Sigmoid colon (tissue), 7 donors: ENCODE measurements at places on chromosomes 5 and 9. TPM values are rescaled to one million over a fixed set of nuclear protein-coding genes. Genes with fewer than 3 reads are reported as not detected.

GRCh38 chr9:131090025-131090787 lies 6.1 kb upstream of the AIF1L start:
- H3K36me3 ChIP-seq = no peaks in the 10 kb centered on the region
- H3K4me1 ChIP-seq = no peaks in the 10 kb centered on the region
- H3K27ac ChIP-seq = no peak overlapping the region
- no peak overlapping the region for H3K4me3 ChIP-seq
- DNase-seq = no peak

DNA sequence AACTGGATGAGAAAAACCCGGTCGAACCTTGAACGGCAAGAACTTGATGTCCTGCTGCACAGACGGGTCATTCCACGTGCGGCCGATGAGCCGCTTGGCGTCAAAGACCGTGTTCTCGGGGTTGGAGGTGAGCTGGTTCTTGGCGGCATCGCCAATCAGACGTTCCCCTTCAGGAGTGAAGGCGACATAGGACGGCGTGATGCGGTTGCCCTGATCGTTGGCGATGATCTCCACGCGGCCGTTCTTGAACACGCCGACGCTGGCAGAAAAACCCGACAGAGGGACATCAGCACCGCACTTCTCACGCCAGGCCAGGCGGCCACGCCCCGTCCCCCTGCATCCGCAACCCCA lies 519 bp downstream of the HSPA5 start:
- peaks cover 41% of the 10 kb centered on the region for H3K36me3 ChIP-seq
- no peaks in the 10 kb centered on the region for H3K4me1 ChIP-seq
- no peaks in the 10 kb centered on the region for H3K27me3 ChIP-seq
- peak overlapping the region; percentile 100 for H3K27ac ChIP-seq
- no peak for DNase-seq
- H3K4me3 ChIP-seq = peak overlapping the region; percentile 97

- DNase-seq = peak; percentile 78
- peak overlapping the region; percentile 97 for H3K27ac ChIP-seq
- peaks cover 31% of the 10 kb centered on the region for H3K4me1 ChIP-seq
- H3K36me3 ChIP-seq = no peaks in the 10 kb centered on the region
- peak overlapping the region; percentile 82 for H3K4me3 ChIP-seq
Observed at GRCh38 chr5:136133222-136133921, 727 bp downstream of the SMAD5 start.

DNA sequence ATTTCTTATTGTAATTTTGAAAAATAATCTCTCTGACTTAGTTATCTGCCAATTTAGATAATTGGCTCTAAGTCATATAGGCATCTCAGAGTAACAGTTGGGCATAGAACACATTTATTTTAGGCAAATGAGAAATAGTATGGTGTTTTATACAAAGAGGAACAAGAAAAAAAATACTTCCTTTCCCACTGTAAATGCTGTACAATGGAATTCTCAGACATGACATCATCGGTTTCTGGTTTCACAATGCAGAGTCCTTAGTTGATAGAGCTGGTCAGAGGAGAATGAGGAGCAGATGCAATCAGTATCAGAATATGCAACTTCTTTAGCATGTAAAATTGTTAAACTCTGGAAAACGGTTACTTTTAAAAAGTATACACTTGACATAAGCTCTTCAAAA lies 49.4 kb downstream of the PLK2 start:
- H3K4me1 ChIP-seq = no peaks in the 10 kb centered on the region
- H3K36me3 ChIP-seq = no peaks in the 10 kb centered on the region
- no peaks in the 10 kb centered on the region for H3K27me3 ChIP-seq
- H3K4me3 ChIP-seq = no peak overlapping the region
- DNase-seq = no peak

DNA sequence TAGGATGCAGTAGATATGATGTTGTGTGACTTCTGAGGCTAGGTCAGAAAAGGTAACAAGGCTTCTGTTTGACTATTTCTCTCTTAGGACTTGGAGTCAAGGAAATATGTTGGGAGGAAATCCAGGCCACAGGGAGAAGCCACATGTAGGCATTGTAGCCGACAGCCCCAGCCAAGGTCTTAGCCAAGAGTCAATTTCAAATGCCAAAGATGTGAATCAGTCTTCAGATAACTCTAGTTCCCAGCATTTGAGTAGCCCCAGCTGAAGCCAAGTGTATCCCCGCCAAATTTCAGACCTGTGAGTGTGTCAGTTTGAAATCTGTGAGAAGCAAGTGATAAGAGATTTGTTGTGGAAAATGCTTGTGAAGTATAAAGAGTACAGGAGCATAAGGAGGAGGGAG lies 38.1 kb upstream of the ISL1 start:
- no peak overlapping the region for H3K4me3 ChIP-seq
- H3K27ac ChIP-seq = no peak overlapping the region
- no peaks in the 10 kb centered on the region for H3K36me3 ChIP-seq
- no peaks in the 10 kb centered on the region for H3K27me3 ChIP-seq
- H3K4me1 ChIP-seq = no peaks in the 10 kb centered on the region

- no peaks in the 10 kb centered on the region for H3K36me3 ChIP-seq
- peaks cover 22% of the 10 kb centered on the region for H3K4me1 ChIP-seq
- H3K27ac ChIP-seq = peak overlapping the region; percentile 67
- DNase-seq = no peak
- H3K4me3 ChIP-seq = no peak overlapping the region
- no peaks in the 10 kb centered on the region for H3K27me3 ChIP-seq
Observed at GRCh38 chr5:34519489-34520220, 136.5 kb upstream of the RAI14 start.

- H3K4me1 ChIP-seq = peaks cover 2% of the 10 kb centered on the region
- DNase-seq = no peak
- H3K4me3 ChIP-seq = no peak overlapping the region
- H3K36me3 ChIP-seq = no peaks in the 10 kb centered on the region
Observed at GRCh38 chr9:34983209-34983608, 6.3 kb upstream of the DNAJB5 start.

- no peak overlapping the region for H3K27ac ChIP-seq
- no peak overlapping the region for H3K4me3 ChIP-seq
- H3K4me1 ChIP-seq = no peaks in the 10 kb centered on the region
- H3K27me3 ChIP-seq = no peaks in the 10 kb centered on the region
Observed at GRCh38 chr9:126386088-126386487, 59.5 kb downstream of the MVB12B start.

GRCh38 chr5:106392766-106393165 lies 1278.0 kb downstream of the EFNA5 start:
- H3K27me3 ChIP-seq = no peaks in the 10 kb centered on the region
- H3K27ac ChIP-seq = no peak overlapping the region
- H3K4me3 ChIP-seq = no peak overlapping the region
- no peaks in the 10 kb centered on the region for H3K36me3 ChIP-seq
- no peak for DNase-seq

- H3K27ac ChIP-seq = no peak overlapping the region
- DNase-seq = no peak
- H3K4me3 ChIP-seq = no peak overlapping the region
- no peaks in the 10 kb centered on the region for H3K27me3 ChIP-seq
- peaks cover 6% of the 10 kb centered on the region for H3K4me1 ChIP-seq
Observed at GRCh38 chr5:137205231-137206027, 293.7 kb downstream of the SPOCK1 start.

- DNase-seq = no peak
- H3K27me3 ChIP-seq = no peaks in the 10 kb centered on the region
Observed at GRCh38 chr5:181024245-181025064, 15.6 kb upstream of the BTNL9 start.

- DNase-seq = no peak
- H3K27me3 ChIP-seq = no peaks in the 10 kb centered on the region
- H3K27ac ChIP-seq = no peak overlapping the region
- H3K4me1 ChIP-seq = no peaks in the 10 kb centered on the region
Observed at GRCh38 chr5:114369680-114370417, 8.0 kb downstream of the KCNN2 start.

DNA sequence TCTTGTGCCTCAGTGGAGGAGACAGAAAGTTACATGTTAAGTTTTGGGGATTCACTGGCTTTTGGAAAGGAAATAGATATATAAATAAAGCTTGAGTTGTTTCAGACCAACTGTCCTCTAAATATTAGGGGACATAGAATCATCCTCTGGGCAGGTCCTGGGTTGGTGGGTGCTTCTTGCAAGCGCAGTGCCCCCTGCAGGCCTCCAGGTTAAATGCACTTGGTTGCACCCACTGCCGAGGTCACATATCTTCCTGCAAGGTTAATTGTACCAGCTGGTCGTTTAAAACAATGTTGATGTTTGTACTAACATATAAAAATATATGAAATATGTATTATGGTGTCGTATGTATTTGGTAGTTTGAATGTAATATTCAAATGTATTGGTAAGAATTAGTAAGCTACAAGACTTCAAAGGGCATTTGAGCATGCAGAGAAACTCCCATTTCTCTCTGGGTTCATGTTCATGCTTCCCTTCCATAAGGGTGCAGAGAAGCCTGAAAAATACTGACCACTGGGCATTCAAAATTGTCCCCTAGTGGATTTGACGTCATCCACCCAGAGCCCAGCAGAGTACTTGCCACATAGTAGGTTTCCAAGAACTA lies 87.0 kb downstream of the ZNF618 start:
- DNase-seq = no peak
- no peaks in the 10 kb centered on the region for H3K36me3 ChIP-seq
- H3K4me3 ChIP-seq = no peak overlapping the region
- no peaks in the 10 kb centered on the region for H3K4me1 ChIP-seq
- H3K27ac ChIP-seq = no peak overlapping the region
- no peaks in the 10 kb centered on the region for H3K27me3 ChIP-seq

DNA sequence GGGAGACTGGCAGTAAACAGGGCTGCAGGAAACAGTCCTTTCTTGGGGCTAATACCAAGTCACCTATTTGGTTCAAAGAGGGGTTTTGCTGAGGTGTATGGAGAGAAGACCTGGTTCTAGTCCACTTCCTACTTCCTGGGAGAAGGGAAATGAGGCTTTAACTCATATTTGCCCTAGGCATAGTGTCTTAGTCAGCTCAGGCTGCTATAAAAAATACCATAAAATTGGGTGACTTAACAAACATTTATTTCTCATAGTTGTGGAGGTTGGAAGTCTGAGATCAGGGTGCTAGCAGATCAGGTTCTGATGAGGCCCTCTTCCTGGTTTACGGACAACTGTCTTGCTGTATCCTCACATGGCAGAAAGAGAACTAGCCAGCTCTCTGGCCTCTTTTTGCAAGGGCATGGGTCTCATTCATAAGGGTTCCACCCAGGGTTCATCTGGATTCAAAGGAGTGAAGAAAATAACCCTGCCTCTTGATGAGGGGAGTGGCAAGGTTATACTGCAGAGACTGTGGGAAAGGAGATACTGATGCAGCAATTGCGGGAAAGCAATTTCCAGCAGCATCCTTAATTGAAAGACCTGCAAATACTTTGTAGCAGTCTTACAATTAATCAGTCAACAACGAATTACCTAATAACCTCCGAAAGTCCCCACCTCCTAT lies 40.5 kb downstream of the ANKDD1B start:
- H3K27me3 ChIP-seq = no peaks in the 10 kb centered on the region
- no peak for DNase-seq
- no peaks in the 10 kb centered on the region for H3K36me3 ChIP-seq
- H3K4me3 ChIP-seq = no peak overlapping the region
- H3K27ac ChIP-seq = no peak overlapping the region

- no peak overlapping the region for H3K27ac ChIP-seq
- H3K4me1 ChIP-seq = no peaks in the 10 kb centered on the region
Observed at GRCh38 chr5:175520321-175520720, 42.0 kb downstream of the SFXN1 start.

DNA sequence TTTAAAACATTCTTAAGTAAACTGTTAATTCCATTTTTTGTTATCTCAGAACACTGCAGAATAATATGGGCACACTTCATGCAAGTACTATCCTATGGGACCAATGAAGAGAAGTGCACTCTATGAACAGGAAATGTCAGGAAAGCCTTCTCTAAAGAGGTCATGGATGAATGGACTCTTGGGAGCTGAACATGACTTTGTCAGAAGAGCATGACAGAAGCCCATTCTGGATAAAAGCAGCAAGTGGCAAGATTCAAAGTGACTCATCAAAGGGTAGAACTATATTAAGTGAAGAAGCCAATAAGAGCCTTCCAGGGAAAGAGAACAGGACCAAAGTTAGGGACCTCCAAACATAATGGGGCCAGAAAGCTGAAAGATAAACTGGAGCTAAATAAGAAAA lies 94.0 kb downstream of the RAPGEF6 start:
- no peak overlapping the region for H3K4me3 ChIP-seq
- DNase-seq = no peak
- no peaks in the 10 kb centered on the region for H3K36me3 ChIP-seq

DNA sequence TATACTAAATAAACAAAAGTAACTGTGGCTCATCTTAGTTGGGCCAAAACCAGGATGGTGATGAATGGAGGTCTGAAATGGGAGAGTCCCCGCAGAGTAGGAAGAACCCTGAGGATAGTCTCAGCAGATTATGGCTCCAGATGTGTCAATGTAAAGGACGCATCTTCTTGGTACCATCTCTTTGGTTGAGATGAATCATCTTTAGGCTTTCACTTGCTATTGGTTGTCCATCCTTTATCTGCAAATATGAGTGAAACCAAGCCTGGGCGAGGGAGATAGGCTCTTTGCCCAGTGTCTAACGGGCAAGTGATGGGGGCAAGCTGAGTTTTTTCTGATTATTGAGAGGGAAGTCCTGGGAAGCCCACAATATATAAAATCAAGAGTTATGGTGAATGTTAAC lies 19.4 kb upstream of the LCP2 start:
- no peaks in the 10 kb centered on the region for H3K27me3 ChIP-seq
- no peaks in the 10 kb centered on the region for H3K36me3 ChIP-seq
- no peak for DNase-seq
- H3K4me3 ChIP-seq = no peak overlapping the region
- no peak overlapping the region for H3K27ac ChIP-seq

GRCh38 chr5:76487386-76487785 lies 84.3 kb downstream of the IQGAP2 start:
- no peaks in the 10 kb centered on the region for H3K27me3 ChIP-seq
- H3K27ac ChIP-seq = no peak overlapping the region
- H3K4me3 ChIP-seq = no peak overlapping the region
- H3K4me1 ChIP-seq = no peaks in the 10 kb centered on the region
- DNase-seq = no peak

DNA sequence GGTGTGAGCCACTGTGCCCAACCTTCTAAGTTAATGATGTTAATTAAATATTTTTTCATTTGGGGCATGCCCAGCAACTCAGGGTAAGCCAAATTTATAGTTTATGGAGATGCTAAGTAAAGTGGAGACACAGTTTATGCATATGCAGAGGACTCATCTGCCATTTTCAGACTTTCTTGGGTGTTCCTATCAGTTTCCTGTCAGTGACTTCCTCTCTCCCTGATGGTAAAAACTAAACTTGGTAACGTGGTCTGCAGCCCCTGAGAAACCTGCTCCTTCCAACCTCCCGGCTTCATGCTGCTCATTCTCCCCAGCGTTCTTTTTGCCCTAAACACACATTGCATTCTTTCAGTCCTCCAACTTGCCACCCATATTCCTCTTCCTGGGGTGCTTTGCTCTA lies 48.4 kb upstream of the TUT7 start:
- H3K4me3 ChIP-seq = no peak overlapping the region
- no peaks in the 10 kb centered on the region for H3K27me3 ChIP-seq
- peaks cover 26% of the 10 kb centered on the region for H3K4me1 ChIP-seq

Gene C8G
- total RNA-seq = not detected

Gene SPOCK1
- total RNA-seq = 104 TPM

Gene PCDHAC1
- total RNA-seq = 0.82 TPM

Gene GAPVD1
- 182 TPM for total RNA-seq

Gene FOXD4L5
- total RNA-seq = not detected

Gene DMRT1
- not detected for total RNA-seq

Gene FOXD4L3
- not detected for total RNA-seq
